Right lung (tissue), 10 donors: ENCODE measurements at places on chromosomes 5 and 9. TPM values are rescaled to one million over a fixed set of nuclear protein-coding genes. Genes with fewer than 3 reads are reported as not detected.
A peak's percentile ranks its signal among the peaks of the same experiment; 100 is the strongest.

The STPG3 gene
- polyA plus RNA-seq: 0.26 TPM

The CATSPER3 gene
- polyA plus RNA-seq: 0.84 TPM

The SMIM3 gene
- polyA plus RNA-seq: 15.7 TPM

GRCh38 chr5:150436141-150436680, 13.3 kb downstream of the RPS14 start:
- peak; percentile 71 for DNase-seq

- peak; percentile 7 for DNase-seq
These were observed 84.7 kb upstream of the RORB start for GRCh38 chr9:74412236-74412979.
